ENCODE measurements at places on chromosomes 6 and 20.

DNA sequence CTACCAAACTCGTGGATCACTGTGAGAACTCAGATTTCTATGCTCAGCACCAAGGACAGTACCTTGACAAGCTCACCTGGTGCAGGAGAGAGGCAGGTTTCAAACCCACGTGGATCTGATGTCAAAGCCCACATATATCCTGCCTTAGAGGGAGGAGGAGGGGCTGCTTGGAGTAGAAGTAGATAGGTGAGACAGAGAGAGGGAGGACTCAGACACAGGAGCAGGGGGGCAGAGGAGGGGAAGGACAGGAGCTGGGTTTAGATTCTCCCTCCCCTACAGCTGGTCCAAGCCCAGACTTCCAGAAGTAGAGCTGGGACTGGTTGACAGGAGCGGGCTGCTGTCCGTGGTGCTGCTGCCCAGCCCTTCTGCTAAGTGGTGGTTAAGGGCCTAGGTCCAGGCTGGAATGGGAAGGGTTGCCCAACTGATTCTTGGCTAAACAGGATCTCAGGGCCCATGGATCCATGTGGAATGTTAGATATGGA lies 77.5 kb downstream of the CDH22 start:
- no peak for DNase-seq

- DNase-seq, result no peak
These were observed 41.5 kb downstream of the APCDD1L start for GRCh38 chr20:58473453-58474425.

GRCh38 chr20:14454296-14454695 lies 116.9 kb upstream of the FLRT3 start:
- no peak for DNase-seq

GRCh38 chr6:9248133-9248532 lies 812.8 kb upstream of the SLC35B3 start:
- DNase-seq, result no peak

- DNase-seq, result no peak
These were observed 46.3 kb downstream of the TULP4 start for GRCh38 chr6:158358450-158359077.

GRCh38 chr6:5759571-5759970 lies 247.2 kb downstream of the NRN1 start:
- DNase-seq, result no peak

DNA sequence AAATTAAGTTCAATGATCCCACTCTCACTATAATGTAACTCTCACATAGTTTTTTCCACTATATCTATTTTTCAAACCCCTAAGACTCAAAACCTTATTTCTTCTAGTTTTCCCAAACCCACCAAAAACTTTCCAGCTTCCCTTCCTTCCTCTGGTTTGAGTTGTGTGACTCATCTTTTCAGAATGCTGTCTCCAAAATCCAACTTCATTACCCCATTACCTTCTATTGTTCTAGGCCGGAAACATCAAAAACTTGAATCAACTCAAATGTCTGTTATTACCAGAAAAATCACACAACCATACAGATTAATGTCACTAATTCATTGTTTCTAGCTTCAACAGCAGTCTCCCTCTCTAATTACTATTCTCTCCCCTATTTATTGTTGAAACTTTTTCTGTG lies 1090.3 kb downstream of the HACE1 start:
- DNase-seq, result no peak

DNA sequence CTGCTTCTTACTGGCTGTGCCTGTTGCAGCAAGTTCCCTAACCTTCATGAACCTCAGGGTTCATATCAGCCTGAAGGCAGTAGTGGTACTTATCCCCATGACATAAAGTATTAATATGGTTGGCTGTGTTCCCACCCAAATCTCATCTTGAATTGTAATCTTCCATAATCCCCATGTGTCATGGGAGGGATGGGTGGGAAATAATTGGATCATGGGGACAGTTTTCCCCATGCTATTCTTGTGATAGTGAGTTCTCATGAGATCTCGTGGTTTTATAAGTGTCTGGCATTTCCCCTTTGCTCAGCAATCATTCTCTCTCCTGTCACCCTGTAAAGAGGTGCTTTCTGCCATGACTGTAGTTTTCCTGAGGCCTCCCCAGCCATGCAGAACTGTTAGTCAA lies 61.8 kb downstream of the FAM229B start:
- DNase-seq, result no peak

DNA sequence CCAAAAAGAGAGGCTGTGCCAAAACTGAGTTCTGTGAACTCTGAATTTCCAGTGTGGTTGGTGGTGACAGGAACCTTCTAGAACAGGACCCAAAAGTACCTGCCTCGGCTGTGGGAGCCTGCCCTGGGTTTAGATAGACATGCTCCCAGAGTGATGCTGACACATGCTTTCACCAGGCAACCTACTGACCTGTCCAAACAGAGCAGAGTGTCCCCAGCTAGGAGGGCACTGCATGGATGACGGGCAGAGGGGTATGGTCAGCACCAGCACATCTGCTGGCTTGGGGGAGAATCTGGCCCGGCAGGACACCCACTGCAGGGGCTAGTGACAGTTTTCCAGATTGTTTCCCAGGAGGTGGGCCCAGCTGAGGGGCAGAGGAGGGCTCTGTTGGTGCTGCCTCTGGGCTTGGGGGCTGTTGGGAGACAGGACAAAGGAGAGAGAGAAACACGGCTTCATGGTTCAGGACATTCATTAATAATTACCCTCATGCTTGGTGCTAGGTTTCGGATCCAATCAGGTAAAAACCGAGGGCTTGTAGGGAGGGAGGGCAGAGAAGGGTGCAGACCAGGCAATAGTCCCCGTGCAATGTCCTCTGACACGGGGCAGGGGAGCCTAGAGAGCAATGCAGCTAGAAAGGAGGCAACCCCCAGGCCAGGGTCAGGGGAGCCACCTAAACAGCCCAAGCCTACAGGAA lies 15.0 kb downstream of the KCNK5 start:
- DNase-seq, result no peak

DNA sequence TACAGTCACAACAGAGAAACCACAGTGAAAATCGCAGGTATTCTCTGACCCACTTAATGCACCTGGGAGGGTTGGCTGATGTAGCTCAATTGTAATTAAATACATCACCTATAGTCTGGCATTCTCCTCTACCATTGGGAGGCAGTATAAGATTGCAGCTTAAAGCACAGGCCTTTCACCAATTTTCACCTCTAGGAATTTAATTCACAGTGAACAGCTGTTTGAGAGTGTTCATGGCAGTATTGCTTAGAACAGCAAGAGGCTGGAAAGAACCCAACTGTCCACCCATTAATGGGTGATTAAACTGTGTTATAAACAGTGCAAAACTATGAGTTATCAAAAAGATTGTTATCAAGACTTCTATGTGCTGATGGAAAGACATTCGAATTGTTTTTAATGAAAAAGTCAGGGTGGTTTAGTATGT lies 2.0 kb downstream of the EDEM2 start:
- no peak for DNase-seq

GRCh38 chr6:10894958-10895357 lies 8.1 kb downstream of the SYCP2L start:
- no peak for DNase-seq

GRCh38 chr6:11294228-11294627 lies 61.8 kb upstream of the NEDD9 start:
- no peak for DNase-seq

DNA sequence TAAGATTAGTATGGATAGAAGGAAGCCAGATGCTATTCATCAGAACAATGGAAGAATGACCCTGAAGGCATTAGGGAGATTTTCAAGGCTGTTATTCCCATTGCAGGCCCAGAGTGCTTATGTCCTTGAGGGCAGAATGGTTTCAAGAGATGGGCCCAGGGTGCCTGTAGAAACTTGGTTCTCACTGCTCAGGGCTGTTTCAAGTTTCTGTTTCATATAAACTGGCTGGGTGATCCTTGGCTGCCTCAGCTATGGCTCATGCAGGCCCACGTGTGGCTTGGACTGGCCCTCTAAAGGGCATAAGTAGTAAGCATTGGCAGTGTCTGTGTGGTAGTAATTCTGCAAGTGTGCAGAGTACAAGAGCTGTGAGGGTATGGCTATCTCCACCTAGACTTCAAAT lies 540.9 kb upstream of the MAN1A1 start:
- no peak for DNase-seq

DNA sequence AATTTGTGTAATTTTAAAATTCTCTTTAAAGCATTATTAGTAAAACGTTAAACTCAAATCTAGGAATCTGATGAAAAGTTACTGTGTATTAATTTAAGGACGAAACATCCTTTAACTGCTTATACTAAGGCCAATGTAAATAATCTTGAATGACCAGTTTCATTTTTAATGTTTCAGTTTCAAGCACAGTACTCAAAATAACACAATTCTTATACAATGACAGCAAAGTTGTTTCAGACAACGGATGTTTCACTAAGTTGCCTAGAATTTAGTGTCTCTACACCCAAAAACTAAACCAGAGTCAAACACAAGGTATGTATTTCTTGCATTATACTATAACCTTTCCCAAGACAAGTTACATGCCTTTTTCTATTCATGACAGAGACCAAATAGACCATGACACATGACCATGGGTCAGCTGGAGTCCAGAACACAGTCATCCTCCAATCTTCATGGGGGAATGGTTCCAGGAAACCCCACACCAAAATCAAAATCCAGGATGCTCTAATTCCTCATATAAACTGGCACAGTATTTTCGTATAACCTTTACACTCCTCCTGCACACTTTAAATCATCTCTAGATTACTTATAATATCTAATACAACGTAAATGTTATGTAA lies 7.7 kb downstream of the PHIP start:
- no peak for DNase-seq

GRCh38 chr6:22030730-22031619 lies 265.9 kb downstream of the PRL start:
- no peak for DNase-seq

- no peak for DNase-seq
These were observed 35.8 kb downstream of the RIPOR2 start for GRCh38 chr6:24899997-24900325.
